ENCODE measurements at places on chromosomes 4 and X.

GRCh38 chr4:139676913-139677585 lies 11.4 kb downstream of the MGST2 start:
- no peak for DNase-seq

- no peak for DNase-seq
These were observed 25.5 kb downstream of the IRF2 start for GRCh38 chr4:184448821-184449220.

DNA sequence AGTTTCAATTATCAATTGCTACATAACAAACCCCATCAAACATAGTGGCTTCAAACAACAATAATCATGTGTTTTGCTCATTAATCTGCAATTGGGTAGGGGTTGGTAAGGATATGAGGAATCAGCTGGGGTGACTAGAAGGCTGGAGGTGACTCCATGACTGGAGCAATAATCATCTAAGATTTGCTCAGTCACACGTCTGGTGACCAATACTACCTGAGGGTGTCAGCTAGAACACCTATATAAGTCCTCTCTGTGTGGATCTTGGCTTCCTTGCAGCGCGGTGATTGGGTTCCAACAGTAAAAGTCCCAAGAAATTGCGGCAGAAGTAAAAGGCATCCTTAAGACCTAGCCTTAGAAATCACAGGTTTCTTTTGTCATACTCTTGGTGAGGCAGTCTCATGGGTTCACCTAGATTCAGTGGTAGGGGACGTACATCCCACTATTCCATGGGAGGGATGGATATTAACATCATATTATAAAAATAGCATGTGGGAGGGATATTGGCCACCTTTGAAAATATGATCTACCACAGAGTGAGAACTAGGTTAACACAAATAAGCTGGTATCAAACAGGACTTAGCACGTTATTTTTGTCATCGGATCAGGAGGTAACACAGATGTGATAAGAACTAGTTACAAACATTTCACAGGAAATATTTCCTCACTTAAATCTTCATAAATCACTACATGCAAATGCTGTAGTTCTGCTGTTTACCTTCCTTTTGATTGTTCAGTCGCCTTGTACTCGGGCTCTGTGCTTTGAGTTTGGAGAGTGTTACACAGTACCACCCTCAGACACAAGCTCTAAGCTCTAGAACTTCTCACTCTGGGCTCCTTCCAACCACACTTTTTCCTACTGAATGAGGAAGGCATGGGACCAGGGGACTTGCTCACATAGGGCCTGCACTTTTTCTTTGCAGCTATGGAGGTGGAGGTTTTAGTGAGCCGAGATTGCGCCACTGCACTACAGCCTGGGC lies 78.3 kb downstream of the LARP7 start:
- no peak for DNase-seq

GRCh38 chr4:74317616-74318246 lies 9.5 kb downstream of the EPGN start:
- no peak for DNase-seq

DNA sequence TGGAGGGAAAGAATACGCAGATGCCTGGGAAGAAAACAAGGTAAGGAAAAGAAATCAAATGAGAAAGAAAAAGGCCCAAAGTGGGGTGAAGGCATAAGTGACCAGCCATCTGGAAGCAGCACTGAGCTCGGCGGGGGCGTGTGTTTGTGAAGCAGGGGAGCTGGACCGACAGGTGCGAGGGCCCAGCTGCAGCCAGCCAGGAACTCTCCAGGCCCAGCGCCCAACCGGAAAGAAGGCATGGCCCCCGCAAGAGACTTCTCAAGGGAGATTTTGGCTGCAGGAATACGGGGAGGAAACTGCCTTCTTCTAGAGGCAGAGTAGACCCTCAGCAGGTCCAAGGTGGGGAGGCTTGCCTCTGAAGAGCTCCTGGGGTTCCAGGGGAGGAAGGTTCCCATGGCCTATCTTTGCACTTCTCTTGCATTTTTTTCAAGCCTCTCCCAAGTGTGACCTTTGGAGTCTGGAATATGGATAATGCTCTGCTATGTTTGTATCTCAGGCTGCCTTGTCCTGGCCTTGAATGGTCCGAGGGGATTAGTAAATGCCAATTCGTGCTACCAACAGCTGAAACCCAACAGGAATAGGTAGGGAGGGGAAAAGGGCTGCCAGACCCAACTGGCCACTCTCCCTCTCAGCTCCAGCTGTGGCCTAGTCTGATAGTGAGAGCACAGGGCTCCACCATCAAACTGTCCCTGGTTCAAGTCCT lies 10.8 kb upstream of the CITED1 start:
- DNase-seq: no peak

DNA sequence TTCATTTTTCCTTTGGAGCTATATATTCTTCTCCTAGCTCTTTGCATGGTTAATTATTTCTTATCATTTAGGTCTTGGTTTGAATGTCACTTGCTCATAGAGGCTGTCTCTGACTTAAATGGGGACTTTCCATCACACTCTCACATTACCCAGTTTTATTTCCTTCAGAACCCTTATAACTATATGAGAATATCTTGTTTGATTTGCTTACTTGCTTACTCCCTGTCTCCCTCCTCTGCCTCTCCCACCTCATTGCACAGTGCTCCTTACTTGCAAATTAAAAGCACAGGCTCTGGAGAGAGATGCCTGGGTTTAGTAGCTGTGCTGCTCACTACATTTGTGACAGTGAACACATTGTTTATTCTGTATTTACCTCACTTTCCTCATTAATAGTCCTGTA lies 174.6 kb downstream of the SOWAHB start:
- no peak for DNase-seq

DNA sequence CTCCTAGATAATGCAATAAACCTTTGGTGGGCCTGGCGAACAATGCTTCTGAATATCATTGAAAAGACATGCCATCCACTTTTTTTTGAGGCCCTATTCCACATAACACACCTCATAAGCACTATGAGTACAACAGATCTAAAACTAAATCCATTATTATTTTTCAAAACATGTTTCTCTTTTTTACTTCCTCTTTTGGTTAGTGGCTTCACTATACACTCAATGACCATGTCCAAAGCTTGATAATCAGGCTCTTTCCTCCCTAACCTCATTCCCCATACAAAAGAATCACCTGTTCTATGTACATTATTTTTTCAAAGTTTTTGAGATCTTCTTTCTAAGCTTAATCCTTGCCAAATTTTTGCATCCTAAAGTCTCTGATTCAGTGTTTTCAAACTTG lies 20.4 kb upstream of the NPY2R start:
- no peak for DNase-seq

GRCh38 chr4:83651846-83652245 lies 115.9 kb downstream of the GPAT3 start:
- DNase-seq: no peak

Measured in stimulated activated CD4-positive, alpha-beta T cell treated with anti-CD3 and anti-CD28 coated beads, Interleukin-1b, Interleukin-23, amount 100 ng/mL, for 1 hour (primary cell).